Activated naive CD4-positive, alpha-beta T cell treated with anti-CD3 and anti-CD28 coated beads, Interleukin-2, amount 10 ng/mL, durations not matched to agents 5 hours and 36 hours (primary cell): ENCODE measurements at places on chromosomes 1 and 21. TPM values are rescaled to one million over a fixed set of nuclear protein-coding genes. Genes with fewer than 3 reads are reported as not detected.

The BEND5 gene
- 4.0 TPM for total RNA-seq

The PRDM16 gene
- 6.0 TPM for total RNA-seq

The NBPF15 gene
- 109 TPM for total RNA-seq

The WNT2B gene
- not detected for total RNA-seq

The ENSA gene
- 189 TPM for total RNA-seq

The BOLA1 gene
- 20.8 TPM for total RNA-seq

The KRTAP11-1 gene
- total RNA-seq: not detected

The ATP6V1G3 gene
- total RNA-seq: 0.35 TPM

The OLFML2B gene
- not detected for total RNA-seq

The ILDR2 gene
- 5.4 TPM for total RNA-seq

The DNAI4 gene
- total RNA-seq: 2.2 TPM

The KRTAP19-1 gene
- total RNA-seq: not detected

The ARMH1 gene
- total RNA-seq: 128 TPM

The NCF2 gene
- total RNA-seq: 11.7 TPM

The ANGPTL3 gene
- total RNA-seq: not detected

The PIGC gene
- 28.4 TPM for total RNA-seq

The TNNI3K gene
- total RNA-seq: not detected

The CHRM3 gene
- total RNA-seq: 0.02 TPM

The CD160 gene
- total RNA-seq: not detected

The PADI4 gene
- total RNA-seq: 0.71 TPM

The PTCH2 gene
- total RNA-seq: 0.86 TPM

The KCNH1 gene
- not detected for total RNA-seq

The KIAA0040 gene
- 70.7 TPM for total RNA-seq
